ENCODE measurements at places on chromosomes 16 and 17.

DNA sequence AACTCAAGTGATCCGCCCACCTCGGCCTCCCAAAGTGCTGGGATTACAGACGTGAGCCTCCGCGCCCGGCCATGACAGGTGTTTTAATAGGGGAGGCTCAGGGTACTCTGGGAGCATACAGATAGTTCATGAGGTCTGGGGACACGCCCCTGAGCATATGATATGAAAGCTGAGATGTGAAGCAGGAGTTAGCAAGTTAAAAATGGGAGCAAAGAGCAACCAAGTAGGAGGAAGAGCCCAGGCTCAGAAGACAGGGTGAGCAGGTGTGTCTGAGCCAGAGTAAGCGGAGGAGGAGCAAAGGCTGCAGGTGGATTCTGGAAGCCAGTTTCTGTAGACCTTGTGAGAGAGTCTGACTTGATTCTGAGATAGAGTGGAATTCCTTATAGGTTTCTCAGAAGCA, 103.6 kb downstream of the DNAH9 start:
- DNase-seq, result no peak

- no peak for DNase-seq
Observed at GRCh38 chr16:26334218-26335111, 642.7 kb downstream of the HS3ST4 start.

DNA sequence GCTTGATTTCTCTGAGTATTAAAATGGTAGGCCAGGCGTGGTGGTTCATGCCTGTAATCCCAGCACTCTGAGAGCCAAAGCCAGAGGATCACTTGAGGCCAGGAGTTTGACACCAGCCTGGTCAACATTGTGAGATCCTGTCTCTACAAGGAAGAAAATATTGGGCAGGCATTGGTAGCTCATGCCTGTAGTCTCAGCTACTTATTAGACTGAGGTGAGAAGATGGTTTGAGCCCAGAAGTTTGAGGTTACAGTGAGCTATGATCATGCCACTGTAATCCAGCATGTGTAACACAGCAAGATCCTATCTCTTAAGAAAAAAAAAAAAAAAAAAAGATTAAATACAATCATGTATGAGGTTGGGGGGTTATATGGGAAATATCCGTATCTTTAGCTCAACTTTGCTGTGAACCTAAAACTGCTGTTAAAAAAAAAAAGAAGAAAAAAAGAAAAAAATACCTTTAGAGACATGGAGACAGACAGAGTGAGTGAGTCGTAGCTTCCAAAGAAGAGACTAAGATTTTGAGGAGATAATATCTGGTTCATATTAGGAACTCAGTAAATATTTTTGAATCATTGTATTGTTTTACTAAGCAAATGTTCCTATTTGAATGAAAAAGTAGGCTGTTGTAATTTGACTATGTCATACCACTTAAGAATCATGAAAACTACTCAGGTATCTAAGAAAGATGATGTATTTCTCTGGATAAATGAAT, 325.7 kb upstream of the TBX2 start:
- DNase-seq, result no peak

- no peak for DNase-seq
Observed at GRCh38 chr17:49003557-49004511, 6.6 kb downstream of the IGF2BP1 start.

DNA sequence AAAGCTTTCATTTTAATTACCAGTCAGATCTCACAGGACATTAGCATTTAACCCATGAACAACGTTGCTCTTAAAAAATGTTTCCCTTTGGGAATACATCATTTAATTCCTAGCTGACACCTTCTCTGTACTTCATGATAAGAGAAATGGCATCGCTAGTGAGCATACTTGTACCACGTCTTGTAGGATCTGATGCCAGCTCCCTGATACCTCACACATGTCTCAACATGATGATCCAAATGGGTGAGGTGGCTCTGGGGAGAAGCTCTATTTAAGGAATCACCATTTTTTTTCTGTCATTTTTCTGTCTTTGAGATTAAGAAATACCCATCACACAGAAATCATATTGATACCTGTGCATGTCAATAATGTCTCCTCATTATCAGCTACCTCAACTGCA, 772.1 kb upstream of the CA10 start:
- no peak for DNase-seq

DNA sequence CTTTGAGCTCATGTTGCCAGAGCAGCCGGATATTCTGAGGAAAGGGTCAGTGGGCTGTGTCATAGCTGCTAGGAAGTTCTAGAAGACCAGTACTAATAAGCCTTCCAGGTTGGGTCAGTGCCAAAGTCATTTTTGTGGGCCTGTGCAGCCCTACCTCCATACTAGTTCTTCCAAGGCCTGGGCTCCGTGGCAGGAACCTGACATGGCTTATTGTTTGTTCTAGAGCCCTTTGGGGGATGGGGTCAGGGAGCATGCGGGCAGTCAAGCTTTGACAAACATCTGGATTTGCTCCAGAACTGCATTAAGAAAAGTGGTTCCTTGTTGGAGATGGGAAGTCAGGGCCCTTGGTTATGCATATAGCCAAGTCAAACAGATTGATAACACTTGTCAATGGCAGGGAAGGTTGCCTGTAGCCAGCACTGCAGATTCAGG, 7.6 kb downstream of the ALKBH5 start:
- peak; percentile 24 for DNase-seq

DNA sequence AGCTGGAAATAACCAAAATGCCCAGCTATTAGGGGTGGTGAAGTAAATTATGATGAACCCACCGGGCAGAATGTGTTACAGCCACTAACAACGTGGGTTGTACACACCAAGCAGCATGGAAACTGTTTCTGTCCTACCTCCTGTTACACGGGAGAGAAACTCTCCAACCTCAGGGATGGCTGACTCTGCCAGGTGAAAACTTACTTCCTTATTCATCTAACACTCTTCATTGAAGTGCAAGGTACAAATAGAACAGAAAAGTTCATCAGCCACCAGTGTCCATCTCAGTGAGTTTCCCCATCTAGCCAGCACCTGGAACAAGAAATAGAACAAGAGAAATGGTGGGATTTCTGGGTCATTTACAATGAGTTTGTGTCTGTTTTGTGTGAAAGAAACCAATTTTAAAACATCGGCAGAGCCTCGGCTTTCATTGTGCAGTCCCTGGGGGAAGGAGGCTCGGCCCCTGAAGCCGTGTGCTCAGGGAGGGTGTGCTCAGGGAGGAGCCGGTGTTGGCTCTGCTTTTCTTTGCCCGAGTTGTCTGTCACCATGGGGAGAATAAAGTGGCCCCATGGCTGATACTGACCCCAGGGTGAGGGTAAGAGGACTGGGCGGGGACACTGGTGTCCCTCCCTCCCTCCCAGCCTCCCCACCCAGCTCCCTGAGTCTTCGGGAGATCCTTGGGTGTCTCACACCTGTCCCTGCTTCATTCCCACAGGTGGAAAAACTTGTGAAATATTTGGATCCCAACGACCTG, 39.8 kb downstream of the RAB11FIP4 start:
- DNase-seq, result no peak

DNA sequence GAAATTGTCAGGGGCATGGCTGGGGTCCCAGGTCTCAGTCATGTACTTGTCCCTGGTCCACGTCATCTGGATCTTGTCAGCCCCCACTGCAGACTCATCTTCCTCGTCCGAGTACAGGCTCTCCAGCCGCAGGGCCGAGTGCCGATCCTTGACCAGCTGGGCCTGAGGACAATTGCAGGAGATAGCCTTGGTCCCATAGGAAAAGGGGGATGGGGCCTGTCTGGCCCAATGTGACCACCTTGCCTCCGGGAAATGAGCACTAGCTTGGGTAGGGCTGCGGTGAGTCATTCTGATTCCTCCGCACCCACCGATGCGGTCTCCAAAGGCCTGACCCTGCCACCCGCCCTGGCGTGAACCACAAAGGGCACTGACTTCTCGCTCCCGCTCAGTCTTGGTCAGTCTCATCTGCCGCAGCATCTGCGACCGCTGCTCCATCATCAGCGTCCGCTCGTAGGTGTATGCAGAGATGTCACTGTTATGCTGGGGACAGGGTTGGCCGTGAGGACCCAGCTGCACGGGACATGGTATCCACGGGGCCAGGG, 1.5 kb upstream of the LCAT start:
- DNase-seq, result peak; percentile 81

DNA sequence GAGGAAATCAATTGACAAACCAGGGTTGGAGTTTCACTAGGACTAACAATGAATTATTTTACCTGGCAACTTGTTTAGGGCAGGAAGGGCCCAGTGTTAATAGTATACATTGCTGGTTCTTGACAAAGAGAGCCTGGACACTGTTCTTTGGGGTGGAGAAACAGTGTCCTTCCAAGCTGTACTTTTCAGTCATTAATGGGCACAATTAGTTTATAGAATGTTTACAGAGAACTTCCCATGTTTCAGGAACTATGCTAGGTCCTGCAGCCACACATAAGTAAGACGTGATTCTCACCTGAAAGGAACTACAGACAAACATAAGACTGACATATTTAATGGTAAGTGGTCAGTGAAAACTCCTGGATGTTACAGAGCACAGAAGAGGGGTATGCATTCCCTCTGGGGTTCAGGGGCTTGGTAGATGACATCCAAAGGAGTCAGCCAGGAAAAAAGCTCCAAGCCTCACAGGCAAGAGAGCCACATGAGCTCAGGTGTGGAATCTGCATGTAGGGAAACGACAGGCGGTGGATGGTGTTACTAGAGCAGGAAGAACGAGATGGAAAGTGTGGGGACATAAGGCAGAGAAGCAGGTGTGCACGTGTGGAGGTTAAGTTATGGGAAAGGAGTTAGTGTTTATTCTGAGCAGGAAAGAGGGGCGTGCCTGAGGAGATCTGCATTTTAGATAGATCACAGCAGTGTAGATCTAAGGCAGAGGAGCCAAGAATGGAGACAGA, 3.8 kb upstream of the DYNLL2 start:
- DNase-seq, result no peak
